ENCODE measurements at places on chromosomes 5 and 9.

DNA sequence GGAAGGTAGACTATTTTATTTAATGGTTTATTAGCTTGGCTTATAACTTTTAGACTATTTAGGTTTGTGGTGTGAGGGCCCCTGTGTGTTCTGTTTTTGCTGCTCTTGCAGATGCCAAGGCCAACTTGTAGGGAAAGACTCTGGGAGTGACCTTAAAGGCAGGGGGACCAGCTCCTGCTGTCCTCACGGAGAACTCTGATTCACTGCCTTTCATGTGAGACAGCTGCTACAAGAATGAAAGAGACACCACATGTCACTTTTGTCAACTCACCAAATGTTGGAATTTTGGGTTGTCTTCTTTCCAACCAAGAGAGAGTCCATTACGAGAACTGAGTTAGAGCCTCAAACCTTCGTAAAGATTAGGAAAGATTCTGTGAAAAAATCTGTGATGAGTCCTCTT lies 258.3 kb upstream of the ADAMTSL1 start:
- no peak for DNase-seq

DNA sequence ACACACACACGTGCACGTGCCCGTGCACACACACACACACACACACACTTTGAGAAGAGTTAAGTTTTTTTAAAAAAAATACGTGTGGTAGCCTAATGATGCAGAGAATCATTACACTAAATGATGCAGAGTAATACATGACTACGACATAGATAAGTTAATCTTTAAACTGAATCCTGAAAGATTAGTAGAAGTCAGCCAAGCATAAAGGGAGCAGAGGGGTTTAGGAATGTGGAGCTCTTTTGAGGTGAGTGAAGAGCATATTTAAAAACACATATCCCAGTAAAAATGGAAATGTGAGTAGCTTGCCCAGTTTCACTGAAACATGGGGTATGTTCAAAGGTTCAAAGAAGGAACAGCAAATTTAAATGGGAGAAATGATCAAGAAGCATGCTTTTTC lies 61.3 kb upstream of the TYRP1 start:
- no peak for DNase-seq

DNA sequence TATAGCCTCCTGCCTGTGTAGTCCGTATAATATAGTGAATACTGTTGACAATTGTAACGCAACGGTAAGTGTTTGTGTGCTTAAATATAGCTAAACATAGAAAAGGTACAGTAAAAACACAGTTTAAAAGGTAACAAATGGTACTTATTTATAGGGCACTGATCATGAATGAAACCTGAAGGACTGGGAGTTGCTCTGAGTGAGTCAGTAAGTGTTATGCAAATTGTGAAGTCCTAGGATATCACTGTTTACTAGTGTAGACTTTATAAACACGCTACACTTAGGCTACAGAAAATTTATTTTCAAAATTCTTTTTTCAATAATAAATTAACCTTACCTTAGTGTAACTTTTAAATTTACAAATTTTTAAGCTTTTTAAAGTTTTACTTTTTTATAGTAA lies 1090.1 kb downstream of the CDH9 start:
- DNase-seq, result no peak

- no peak for DNase-seq
Measured at GRCh38 chr9:119284118-119284517, 85.1 kb downstream of the BRINP1 start.

DNA sequence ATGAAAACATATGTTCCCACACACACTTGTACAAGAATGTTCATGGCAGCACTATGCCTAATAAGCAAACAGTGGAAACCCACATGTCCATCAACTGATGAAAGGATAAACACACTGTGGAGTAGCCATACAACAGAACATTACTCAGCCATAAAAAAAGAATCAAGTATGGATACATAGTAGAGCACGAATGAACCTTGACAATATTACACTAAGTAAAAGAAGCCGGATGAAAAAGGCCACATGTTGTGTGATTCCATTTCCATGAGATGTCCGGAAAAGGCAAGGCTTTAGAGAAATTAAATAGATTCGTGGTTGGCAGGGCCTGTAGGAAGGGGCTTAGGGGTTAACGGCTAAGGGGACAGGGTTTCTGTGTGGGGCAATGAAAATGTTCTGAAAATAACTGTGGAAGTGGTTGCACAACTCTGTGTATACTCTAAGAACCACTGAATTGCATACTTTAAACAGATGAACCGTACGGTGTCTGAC lies 51.4 kb downstream of the COL23A1 start:
- no peak for DNase-seq

- no peak for DNase-seq
Measured at GRCh38 chr5:89036704-89037489, 153.9 kb upstream of the MEF2C start.

DNA sequence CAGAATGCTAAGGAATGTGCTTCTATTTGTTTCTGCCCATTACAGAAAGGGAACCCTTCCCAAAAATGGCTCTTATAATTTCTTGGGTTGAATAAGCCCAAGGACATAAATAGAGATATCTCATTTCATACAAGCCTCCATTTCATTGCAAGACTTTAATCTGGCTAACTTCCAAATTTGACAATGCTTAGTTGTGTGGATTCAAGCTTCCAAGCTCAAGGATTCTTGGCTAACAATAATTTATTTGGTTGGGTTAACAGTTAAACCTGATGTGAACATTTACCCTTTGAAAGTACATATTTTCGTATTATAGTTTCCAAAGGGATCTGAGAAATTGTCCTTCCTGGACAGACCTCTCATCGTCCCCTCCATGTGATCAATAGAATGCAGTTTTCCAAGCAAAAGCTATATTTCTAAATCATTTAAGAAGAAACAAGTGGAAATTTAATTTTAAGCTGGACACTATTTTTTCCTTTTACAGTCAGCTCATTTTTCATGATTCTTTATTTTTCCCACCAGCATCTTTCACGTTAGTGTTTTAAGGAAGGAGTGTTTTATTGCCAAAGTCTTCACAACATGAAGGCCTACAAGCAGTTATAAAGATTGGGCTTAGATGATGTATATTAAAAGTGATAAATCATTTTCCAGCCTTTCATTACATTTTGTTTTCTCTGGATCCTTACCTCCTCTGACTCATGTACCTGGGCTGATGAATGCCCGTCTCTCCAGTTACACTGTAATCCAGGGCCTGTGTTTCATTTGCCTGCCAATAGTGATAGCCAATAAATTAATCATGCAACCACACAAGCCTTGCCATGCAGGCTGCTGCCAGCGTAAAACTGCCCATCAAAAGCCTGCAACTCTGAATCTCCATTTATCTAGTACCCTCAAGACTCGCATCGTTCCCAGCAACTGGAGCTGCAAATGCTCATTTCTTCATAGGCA lies 176.7 kb downstream of the NTRK2 start:
- DNase-seq, result no peak

- no peak for DNase-seq
Measured at GRCh38 chr5:883475-884181, 9.0 kb downstream of the BRD9 start.

DNA sequence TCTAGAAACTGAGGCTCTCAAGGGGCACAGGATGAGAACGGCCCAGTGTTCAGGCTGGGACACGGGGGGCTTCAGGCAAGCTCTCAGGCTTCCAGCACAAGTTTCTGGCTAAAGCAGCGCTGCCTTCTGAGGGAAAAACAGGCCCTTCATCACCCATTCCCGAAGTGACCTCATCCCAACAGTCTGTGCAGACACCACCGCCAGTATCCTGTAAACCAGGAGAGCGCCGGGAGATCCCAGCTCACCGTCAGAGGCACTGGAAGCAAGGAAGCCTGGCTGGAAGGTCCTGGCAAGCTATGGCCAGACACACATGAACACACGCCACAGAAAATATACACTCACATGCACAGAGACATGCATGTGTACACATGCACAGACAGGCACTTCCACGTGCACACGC lies 8.8 kb downstream of the SLC12A7 start:
- DNase-seq, result no peak

GRCh38 chr9:99478469-99479027 lies 256.5 kb downstream of the SEC61B start:
- DNase-seq, result no peak

- no peak for DNase-seq
Measured at GRCh38 chr5:143793249-143793648, 18.7 kb upstream of the HMHB1 start.

GRCh38 chr5:32630867-32631491 lies 45.6 kb downstream of the SUB1 start:
- no peak for DNase-seq

- no peak for DNase-seq
Measured at GRCh38 chr5:159402856-159403255, 72.6 kb upstream of the IL12B start.

- no peak for DNase-seq
Measured at GRCh38 chr5:149632311-149633251, 51.3 kb downstream of the ARHGEF37 start.

DNA sequence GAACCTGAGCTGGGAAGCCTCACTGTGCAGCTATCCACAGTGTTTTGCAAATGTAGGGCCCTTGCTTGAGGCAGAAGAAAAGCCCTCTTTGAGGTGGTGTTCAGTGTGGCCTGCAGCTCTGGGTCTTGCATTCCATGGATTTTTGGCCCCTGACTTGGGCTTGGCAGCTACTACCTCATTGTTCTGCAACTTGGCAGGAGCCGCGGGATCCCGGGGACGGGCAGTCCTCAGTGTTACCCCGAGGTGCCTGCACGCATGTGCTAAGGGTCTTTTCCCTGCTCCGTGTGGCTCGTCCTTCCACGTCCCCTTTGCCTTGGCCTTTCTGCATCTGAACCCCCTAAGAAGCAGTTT lies 39.8 kb downstream of the NEK6 start:
- DNase-seq, result no peak

DNA sequence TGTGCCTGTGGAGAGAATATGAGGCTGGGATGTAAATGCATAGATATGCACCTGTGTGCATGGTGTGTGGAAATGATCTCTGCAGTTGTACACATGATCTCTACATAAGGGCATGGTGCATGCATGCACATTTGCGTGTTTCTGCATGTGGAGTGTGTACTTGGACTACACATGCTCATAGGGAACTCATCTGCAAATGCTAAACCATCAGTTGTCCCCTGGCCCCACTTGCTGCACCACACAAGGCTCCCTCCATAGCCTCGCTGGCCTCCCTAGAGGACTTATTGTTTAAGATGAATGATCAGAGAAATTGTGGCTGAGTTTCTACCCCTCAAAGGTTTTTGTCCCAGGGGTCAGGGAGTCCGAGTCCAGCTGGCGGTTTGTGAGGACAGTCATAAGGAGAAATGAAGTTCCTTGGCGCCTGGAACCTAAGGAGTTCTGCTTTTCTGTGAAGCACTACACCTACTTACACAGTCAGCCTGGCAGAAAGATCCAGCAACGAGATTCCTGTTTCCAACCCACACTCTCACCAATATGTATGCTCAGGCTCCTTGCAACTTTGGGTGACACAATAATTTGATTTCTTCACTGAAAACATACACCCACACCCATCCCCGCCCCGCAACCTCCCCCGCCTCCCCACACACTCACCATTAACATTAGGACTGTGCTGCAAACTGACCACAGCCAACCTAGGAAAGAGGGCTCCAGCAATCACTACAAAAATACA lies 79.9 kb upstream of the CPEB4 start:
- DNase-seq, result no peak

- DNase-seq, result no peak
Measured at GRCh38 chr5:59592101-59592500, 301.4 kb downstream of the PDE4D start.

DNA sequence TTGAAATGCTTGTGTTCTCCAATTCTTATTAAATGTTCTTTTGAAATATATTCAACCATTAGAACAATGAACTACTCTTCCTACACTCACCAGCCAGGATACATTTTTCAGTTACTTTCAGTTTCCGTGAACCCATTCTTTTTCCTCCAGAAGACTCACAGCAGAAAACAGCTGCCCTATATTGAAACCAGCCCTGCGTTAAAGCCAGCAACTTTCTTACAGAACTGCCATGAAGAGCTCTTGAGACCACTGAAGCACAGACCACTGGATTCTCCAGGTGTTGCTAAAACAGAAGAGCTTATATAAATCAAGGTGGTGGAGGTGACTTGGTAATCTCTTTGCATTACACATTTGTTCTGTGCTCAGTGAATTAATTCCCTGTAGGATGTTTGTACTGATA lies 365.9 kb upstream of the C9orf72 start:
- DNase-seq, result no peak

DNA sequence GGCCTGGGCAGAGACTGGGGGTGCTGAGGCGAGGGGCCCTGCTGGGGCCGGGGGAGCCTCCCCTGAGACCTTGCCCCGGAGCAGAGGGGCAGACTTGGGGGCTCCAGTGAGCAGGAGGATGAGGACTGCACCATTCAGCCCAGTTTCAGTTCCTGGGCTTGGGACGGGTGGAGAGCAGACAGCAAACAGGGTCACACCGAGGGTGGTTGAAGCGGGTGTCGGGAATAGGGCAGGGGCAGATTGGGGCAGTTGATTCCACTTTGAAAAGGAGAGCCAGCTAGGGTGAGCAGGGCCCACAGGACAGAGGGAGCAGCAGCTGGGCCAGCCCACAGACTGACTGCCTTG lies 4.5 kb downstream of the GRK6 start:
- DNase-seq, result no peak

DNA sequence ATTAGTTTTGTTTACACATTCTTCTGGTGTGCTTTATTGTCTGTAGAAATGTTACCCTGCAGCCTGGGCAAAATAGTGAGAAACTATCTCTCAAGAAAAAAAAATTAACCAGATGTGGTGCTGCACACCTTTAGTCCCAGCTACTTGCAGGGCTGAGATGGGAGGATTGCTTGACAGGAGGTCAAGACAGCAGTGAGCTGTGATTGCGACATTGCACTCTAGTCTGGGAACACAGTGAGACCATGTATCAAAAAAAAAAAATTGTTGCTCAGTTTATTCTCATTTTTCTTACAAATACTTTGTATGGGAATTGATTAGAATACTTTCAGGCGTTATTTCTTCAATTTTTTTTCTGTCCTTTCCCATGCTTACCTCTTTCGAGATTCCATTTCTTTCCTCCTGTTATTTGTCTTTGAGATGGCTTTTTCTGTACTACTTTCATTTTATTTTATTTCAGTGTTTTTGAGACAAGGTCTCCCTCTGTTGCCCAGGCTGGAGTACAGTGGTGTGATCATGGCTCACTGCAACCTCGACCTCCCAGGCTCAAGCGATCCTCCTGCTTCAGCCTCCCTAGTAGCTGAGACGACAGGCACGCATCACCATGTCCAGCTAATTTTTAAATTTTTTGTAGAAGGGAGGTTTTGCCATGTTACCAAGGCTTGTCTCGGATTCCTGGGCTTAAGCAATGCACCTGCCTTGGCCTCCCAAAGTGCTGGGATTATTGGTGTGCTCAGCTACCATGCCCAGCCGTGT lies 24.9 kb downstream of the TENT2 start:
- no peak for DNase-seq

DNA sequence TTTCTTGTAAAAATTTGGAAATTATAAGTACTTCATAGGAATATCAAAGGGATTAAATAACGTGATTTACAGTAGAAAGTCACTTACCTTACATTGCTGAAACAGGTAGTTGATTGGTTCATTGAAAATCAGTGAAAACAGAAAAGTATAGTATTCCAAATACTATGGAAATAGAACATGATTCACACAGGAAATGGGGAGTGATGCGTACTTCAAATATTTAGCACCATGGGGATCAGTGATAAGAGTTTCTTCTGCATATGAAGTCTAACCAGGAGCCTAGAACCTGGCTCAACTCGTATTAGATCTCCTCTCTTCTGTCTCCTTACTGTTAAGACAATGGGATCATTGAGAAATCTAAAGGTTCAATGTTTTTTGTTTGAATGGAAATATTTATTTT lies 133.3 kb downstream of the FAM174A start:
- DNase-seq, result no peak

GRCh38 chr5:138664276-138664943 lies 88.8 kb upstream of the CTNNA1 start:
- DNase-seq, result no peak

Data from stimulated activated CD4-positive, alpha-beta T cell treated with anti-CD3 and anti-CD28 coated beads, Interleukin-1b, Interleukin-23, amount 100 ng/mL, for 24 hours (primary cell).